8988T (cell line): ENCODE measurements at places on chromosomes 13 and 19.
A peak's percentile ranks its signal among the peaks of the same experiment; 100 is the strongest.

GRCh38 chr19:51593138-51593890, 22.2 kb downstream of the ZNF175 start:
- no peak for DNase-seq

DNA sequence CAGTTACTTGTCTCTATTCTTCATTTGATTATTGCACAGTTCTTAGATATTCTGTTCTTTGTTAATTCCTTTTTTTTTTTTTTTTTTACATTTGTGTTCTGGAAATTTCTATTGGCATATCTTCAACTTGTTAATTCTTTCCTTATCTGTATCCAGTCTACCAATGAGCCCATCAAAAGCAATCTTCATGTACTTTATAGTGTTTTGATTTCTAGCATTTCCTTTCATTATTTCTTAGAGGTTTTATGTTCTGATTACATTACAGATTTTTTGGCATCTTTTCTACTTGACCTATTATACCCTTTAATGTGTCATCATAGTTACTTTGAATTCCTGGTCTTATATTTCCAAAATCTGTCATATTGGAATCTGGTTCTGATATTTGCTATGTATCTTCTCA, 2194.8 kb downstream of the PCDH9 start:
- DNase-seq, result no peak

DNA sequence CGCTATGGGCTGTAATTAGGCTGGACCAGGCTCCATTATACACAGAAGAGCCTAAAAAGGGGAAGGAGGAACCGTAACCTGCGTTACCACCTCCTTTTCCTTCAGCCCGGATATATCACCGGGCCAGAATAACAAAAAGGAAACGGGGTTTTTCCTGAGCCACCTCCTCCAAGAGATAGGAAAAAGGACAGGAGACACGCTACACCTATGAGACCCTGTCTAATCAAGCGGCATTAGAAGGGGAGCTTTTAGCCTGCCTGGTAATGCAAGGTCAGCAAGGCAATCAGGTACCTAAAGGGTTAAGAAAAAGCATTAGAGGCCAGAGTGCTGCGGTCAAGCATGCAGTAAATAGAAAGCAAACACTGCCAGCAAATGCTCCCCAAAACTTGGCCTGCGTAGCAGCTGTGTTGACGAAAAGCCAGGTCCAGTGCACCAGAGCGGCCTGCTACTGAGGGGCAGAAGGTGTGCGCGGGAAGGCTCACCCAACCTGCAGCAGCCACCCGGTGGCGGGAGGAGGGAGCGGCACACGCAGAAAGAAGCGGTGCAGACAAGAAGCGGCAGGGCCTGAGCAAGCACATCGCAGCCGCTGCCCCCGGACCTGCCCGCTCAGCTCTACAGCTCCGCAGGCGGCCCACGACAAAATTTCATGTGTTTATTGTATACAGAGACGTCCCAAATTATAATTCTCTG, 1466.1 kb downstream of the UQCRFS1 start:
- peak; percentile 22 for DNase-seq

DNA sequence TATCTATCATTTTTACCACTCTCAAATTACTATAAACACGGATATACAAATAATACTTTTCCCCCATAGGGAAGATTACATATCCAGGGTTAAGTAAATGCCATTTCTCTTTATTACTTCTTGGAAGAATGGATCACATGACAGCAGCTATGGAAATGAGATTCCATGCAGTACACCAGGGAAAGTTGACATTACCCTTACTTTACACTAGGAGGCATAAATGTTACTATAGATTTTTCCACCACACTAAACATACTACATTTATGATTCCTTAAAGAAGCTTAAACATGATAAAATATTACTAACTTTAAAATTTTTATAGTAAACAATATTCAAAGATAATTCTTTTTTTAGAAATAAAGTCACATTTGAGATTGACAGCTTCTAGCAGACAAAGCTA, 611.4 kb downstream of the PCDH9 start:
- peak; percentile 10 for DNase-seq
